ENCODE measurements at places on chromosomes 11 and 22.

DNA sequence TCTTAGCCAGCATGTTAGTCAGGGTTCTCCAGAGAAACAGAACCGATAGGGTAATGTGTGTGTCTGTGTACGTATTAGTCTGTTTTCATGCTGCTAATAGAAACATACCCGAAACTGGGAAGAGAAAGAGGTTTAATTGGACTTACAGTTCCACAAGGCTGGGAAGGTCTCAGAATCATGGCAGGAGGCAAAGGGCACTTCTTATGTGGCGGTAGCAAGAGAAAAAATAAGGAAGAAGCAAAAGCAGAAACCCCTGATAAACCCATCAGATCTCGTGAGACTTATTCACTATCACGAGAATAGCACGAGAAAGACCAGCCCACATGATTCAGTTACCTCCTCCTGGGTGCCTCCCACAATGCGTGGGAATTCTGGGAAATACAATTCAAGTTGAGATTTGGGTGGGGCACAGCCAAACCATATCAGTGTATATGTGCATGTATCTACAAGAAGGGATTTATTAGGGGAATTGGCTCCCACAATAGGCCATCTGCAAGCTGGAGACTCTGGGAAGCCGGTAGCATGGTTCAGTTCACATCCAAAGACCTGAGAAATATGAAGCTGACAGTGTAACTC, 173.7 kb upstream of the NECTIN1 start:
- ATAC-seq = no peak

GRCh38 chr11:74871037-74871436, 77.9 kb downstream of the XRRA1 start:
- ATAC-seq = no peak

GRCh38 chr11:73087730-73088129, 54.4 kb downstream of the FCHSD2 start:
- peak; percentile 58 for ATAC-seq

DNA sequence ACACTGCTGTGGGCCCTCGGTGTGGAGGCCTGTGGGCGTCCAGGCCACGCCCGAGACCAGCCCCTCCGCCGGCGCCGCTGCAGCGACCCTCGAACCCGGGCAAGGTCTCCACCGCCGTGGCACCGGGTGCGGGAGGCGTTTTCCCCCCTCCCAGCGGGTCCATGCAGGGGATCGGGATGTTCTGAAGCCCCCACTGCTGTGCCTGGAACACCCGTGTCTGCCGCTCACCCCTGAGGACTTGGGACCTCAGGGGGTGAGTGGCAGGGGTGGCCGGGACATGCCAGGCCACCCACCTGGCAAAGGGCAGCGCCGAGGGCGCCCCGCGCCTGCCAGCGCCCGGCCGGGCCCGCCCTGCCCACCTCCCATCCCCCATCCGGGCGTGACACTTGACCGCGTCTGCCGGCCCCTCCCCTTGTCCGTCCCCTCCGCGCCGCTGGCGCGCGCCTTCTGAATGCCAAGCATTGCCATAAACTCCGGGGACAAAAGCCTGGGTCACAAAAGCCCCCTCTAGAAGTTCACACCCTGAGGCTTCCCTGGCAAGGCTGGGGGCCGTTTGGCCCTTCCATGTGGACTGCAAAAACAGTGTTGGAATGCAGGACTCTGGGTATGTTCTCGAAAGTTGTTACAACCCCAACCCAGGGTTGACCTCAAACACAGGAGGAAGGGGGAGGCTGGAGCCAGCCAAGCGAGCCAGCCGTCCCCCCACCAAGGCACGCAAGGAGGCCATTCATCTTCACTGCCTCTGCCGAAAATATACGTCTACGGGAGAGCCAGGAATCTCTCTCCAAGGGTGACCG, 819 bp upstream of the KCNQ1OT1 start:
- ATAC-seq = peak; percentile 1

- no peak for ATAC-seq
Observed at GRCh38 chr11:83441601-83442000, 155.4 kb upstream of the CCDC90B start.

GRCh38 chr22:23231471-23232093, 51.3 kb downstream of the BCR start:
- no peak for ATAC-seq

DNA sequence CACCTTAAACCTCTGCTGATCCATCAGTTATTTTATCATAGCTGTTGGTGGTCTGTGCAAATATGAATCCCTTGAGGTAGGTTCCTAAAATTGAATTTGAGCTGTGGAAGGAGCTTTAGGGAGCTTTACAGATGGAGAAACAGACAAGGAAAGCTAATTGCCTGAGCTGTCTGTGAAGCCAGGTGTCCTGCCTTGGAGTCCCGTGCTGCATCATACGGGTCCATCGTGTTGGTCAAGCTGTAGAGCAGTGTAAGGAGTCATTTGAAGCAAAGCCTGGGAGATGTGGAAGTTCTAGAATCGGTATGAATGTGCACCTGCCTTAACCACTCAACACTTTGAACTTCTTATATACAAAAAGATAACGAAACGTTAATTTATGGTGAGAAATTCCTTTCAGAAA, 1.0 kb downstream of the POLA2 start:
- ATAC-seq = no peak

- no peak for ATAC-seq
Observed at GRCh38 chr22:29353286-29353685, 35.1 kb downstream of the AP1B1 start.

DNA sequence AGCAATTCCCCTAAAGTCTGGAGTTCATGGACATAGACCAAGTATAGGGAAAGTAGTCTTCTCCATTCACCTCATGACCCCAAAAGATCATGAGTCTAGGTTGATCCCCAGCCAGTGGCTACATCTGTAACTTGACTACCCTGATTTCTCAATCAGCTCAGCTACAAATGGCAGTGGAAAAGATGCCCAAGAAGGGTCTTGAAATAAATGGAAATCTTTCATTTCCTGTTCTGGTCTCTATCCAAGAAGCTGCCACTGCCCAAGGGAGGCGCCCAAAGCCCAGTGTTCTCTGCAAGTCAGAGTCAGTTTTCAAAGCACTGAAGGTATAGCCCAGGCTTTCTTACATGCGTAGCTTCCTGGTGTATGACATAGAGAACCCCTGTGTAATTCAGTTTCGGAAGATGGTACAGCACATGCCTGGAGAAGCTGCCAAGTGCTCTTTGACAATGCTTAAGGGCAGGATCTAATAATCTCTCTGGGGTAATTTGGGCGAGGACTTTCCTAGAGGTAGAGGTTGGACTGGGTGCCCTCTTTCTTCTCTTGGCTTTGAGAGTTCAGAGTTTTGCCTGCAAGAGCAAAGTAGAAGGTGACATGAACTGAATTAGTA, 101.1 kb downstream of the ADAMTS15 start:
- no peak for ATAC-seq

DNA sequence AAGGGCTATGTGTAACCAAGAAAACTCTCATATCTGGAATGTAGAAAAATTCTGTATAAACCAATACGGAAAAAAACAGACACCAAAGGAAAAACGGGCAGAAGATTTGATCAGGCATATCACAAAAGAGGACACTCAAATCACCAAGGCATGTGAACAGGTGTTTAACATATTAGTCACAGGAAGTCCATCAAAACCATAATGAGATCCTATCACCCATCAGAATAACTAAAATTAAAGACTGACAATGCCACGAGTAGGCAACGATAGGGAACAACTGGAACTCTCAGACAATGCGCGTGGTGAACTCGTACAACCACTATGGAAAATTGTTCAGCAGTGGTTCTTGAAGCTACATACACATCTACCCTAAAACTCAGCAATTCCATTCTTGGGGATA, 94.5 kb downstream of the MICAL3 start:
- ATAC-seq = no peak

DNA sequence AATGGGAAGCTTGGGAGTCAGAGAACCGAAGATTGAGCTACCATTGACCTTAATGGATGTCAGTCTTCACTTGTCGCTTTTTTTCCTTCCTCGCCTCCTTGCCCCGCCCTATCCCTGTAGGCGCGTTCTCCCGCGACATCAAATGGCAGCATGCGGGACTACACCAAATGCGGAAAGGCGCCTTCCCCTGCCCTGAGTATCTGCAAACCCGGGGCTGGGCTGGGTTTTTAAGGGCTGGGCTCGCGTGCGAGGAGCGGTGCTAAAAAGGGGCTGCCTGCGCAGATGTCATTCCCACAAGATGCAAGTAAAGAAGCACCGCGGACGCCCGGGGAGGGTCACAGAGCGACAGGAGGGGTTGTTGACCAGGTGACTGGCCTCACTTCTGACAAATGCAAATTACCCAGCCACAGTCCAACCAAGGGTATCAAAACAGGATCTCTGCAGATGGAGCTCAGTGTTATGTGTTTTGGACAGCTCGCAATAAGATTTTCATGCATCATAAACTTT, 4.7 kb upstream of the FAM111B start:
- no peak for ATAC-seq

DNA sequence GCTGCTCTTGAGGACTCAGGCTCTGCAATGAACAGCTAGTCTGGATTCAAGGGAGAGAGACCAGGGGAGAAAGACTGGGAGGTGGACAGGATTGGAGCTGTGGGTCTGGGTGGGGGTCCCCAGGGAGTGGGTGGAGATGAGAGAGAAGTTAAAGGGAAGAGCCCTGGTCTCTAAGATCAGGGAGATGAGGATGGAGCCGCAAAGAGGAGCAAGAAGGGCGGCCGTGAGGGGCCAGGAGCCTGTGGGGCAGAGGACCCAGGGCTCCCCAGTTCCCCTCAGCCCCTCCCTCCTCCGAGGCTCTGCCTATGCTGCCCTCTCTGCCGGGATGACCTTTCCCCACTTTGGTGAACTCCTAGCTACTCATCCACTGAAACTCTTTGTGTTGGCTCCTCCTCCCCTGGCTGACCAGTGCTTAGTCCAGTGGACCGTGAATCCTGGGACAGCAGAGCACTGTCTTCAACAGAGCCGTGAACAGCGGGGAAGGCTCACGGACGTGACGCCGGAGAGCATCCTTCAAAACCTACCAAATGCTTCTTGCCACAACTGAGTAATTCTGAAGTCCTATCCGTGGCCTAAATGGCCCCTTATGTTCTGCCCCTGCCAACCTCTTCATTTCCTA, 16.4 kb upstream of the RFPL3 start:
- no peak for ATAC-seq

DNA sequence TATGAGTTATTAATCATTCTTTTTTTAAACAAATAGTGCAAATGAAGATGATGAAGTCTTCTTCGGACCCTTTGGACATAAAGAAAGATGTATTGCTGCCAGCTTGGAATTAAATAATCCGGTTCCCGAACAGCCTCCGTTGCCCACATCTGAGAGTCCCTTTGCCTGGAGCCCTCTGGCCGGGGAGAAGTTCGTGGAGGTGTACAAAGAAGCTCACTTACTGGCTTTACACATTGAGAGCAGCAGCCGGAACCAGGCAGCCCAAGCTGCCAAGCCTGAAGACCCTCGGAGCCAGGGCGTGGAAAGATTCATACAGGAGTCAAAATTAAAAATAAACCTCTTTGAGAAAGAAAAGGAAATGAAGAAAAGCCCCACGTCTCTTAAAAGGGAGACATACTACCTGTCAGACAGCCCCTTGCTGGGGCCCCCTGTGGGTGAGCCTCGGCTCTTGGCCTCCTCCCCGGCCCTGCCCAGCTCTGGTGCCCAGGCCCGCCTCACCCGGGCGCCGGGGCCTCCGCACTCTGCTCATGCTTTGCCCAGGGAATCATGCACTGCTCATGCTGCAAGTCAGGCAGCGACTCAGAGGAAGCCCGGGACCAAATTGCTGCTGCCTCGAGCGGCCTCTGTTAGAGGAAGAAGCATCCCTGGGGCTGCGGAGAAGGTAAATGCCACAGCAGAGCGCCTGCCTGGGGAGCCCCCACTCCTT, 11.8 kb downstream of the GTSE1 start:
- ATAC-seq = no peak
